ENCODE measurements at places on chromosomes 4 and X.

DNA sequence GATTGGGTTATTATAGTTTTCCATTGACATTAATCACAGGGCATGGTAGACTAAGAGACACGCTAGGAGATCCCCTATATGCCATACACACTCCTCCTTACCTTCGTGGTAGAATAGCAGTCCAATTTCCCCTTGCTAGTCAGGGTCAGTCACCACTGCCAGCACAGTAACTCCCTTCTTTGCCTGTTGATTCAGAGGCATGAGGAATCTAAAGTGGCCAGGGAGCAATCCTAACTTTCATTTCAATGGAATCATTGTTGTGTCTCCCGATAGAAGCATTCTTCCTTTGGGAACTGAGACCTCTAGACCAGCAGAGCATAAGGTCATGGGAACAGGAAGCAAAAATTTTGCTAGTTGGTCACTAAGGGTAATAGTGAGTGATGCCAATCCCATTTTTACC is 51.1 kb downstream of the COL25A1 start:
- no peak for DNase-seq

DNA sequence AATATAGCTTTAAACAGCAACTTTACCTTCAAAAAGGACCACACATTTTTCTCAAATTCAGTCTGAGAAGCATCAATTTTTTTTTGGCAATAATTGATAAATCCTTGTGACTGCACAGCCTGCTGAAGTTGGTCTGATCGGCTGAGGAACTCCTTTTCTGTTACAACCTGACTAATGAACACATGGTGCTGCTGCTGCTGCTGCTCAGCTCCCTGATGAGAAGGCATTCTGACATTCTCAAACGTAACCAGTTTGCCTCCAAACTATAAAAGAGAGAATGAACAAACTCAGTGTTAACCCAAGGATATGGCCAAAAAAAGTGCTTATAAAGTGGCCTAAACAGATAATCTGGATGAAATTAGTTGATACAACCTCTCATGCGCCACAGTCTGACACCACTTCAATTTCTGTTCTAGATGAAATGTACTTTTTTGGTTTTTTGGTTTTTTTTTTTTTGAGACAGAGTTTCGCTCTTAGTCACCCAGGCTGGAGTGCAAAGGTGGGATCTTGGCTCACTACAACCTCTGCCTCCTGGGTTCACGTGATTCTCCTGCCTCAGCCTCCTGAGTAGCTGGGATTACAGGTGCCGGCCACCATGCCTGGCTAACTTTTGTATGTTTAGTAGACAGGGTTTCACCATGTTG is 26.5 kb downstream of the SEC31A start:
- DNase-seq: no peak

- DNase-seq: no peak
These were observed 11.8 kb downstream of the CTSO start for GRCh38 chr4:155941820-155942219.

DNA sequence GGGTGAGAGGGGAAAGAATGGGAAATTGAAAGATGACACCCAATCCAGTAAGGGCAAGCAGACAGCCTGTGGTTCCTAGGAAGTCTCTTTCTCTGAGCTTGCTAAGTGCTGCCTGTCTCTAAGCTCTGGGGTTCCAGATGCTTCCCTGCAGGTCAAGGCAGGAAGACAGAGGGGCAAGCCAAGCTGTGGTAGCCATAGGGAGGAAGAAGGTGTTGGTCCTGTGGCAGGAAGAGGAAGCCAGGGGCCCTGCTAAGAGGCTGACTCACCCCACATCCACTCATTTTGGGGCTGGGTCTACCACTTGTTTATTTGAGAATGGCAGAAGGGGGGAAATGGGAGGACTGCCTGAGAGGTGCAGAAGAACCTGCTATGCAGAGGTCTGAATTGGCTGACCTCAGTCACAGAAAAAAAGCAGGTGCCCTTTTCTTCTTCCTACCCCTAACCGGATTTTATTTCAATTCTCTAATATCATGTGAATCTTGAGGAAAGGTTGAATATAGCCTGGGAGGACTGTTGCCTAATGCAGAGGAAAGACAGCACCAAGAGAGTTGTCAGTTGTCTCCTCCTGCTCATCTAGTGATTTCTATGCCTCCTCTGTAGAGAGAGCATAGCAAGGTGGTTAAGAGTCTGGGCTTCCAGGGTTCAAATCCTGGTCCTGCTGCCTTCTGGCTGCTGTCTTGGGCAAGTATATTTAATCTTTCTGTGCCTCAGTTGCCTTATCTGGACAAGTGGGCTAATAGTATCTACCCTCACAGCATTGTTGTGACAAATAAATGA is 27.4 kb downstream of the HOPX start:
- DNase-seq: no peak

- DNase-seq: no peak
These were observed 49.0 kb downstream of the PRDM5 start for GRCh38 chr4:120873554-120873953.

DNA sequence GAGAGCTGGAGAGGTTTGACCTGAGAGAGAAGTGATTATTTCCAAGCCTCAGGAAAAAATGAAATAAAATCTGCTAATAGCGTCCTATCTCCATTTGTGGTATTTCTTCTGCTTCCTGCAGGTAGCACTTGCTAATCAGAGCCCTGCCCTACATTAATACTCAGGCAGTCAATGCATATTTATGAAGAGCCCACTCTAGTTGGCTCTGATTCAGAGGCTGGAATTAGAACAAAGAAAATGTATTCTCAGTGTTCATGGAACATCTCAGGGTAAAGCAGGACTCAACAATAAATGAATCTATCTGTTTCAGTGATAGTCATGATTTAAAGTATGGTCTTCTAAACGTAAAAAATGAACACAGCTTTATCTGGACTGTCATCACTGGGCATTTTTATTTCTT is 1.4 kb upstream of the ATP8A1 start:
- DNase-seq: no peak

DNA sequence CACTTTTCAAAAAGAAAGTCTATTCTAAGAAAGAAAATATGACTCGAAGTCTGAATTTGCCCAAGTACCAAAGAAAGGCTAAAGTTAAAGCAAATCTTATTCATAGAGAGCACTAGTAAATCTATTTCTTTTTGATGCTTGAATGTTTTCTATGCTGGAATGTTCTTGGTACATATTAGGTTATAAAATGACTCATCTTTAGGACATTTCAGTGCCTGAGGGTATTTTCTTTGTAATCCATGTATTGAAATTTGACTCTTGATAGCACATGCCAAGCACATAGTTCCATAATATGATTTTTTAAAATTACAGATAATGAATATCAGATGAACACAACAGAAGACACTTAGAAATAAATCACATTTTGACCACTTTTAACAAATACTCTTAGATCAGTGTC is 232.8 kb downstream of the TRIML1 start:
- DNase-seq: peak; percentile 65

DNA sequence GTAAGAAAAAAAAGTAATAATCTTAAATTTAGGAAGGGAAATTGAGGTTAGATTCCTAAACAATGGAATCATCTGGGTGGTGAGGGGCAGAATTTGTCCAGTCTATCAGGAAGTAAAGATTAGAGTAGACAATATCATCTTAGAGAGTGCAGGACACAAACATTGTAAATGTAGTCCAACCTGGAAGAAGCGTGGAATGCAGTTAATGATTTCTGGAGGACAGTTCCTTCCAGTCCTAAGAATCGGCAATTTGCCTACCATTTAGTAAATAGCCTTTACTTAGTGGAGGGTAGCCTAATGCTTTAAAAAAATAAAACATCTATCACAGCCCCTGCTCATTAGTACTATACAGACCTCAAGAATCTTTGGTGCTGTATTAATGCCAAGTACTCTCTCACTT is 147.5 kb upstream of the TTC29 start:
- DNase-seq: no peak

DNA sequence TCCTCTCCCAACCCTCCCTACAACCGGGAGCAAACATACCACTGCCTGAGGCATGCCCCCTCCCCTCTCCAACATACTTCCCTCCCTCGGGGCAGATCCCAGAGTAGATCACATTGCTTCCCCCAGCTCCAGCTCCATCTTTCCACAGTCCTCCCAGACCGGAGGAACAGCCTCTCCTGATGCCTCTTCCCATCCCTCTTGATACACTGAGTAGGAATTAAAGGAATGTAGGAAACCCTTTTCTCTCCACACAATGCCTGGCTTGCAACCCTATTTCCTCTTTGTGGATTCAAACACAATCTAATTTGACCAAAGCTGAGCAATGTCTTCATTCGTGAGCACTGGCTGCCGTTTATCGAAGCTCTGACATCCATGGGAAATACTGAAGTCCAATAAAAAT is 339.8 kb downstream of the BCOR start:
- DNase-seq: peak; percentile 82

DNA sequence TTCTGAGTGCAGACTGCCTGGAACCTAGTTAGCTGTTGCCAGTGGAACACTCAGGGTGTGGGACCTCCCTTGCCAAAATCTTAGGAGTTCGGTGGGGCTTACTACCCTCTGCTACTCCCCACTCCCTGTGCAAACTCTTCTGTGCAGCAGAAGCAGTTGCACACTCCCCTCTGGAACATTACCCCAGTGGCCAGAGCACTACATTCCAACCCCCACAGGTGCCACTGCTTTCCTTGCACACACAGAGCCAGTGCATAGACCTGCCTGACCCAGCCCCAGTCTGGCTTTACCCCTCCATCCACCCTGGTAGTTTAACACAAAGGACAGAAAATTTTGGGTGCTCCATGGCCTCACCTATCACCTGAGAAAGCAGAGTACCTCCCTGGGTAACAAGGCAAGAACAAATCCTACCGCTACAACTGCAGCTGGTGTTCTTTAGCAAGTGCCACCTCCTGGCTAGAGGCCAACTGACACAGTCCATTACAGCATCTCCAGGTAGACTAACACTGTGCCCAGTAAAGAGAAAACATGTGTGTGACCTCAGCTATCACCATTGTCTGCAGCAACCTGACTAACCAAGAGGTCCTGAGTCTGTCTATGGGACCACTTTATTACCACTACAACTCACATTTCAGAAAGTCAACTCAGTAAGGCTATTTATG is 11.5 kb upstream of the RASSF6 start:
- DNase-seq: no peak

DNA sequence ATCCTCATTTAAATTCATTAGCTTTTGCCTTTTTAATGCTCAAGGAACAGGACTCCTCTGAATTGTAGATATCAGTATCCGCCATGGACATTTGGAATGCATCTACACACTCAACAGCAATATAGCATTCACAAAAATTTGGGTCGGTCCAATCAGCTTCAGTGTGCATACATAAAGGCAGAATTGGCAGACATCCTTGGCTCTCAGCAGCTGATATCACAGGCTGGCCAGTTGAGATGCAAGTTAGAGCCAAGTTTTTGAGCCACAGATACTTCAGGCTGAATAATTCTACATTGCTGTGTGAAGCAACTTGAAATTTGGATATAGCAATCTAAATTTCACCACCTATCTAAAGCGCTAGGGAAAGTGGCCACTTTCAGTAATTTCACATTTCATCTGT is 821.1 kb downstream of the PCDH19 start:
- no peak for DNase-seq

DNA sequence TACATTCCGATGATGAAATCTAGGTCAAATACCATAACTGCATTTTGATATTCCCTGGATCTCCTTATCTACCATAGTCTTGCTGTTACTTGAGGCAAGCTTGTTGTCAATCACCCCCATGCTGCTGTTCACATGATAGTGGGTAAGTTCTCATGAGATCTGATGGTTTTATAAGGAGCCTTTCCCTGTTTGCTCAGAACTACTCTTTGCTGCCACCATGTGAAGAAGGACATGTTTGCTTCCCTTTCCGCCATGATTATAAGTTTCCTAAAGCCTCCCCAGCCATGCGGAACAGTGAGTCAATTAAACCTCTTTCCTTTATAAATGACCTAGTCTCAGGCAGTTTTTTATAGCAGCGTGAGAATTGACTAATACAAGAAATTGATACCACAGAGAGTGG is 432.0 kb downstream of the GLUD2 start:
- DNase-seq: no peak

DNA sequence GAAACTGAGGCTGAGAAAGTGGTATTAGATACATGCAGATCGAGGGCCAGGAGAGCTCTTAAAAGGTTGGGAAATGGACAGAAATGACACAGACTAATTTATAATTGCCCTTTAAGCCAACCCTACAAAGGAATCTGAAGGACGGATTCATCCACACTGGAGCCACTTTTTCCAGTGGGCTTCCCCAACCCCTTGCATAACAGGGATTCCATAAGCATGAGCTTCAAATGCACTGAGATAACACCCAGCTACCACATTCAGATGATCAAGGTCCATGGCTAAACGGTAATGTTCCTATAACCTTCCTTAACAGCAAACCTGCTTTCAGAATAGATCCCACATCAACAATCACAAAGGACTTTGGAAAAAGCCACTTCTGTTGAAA is 34.2 kb downstream of the PLAC1 start:
- peak; percentile 51 for DNase-seq

DNA sequence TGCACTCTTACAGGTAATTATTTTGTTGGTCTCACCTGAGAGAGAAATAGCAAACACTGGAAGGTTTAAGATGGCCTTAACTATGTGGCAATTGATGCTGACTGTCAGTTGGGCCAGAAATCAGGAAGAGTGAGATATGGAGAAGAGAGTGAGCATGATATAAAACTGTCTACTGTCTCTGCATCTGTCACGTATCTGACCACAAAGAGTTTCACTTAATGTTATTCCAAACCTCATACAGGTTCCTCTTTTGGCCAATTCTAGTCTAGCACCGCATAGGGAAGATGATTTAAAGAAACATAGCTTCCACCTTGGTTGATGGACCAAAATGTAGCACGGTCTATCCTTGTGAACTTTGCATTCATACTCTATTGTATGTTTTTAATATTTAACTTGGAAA is 381.0 kb upstream of the BOD1L1 start:
- DNase-seq: no peak

DNA sequence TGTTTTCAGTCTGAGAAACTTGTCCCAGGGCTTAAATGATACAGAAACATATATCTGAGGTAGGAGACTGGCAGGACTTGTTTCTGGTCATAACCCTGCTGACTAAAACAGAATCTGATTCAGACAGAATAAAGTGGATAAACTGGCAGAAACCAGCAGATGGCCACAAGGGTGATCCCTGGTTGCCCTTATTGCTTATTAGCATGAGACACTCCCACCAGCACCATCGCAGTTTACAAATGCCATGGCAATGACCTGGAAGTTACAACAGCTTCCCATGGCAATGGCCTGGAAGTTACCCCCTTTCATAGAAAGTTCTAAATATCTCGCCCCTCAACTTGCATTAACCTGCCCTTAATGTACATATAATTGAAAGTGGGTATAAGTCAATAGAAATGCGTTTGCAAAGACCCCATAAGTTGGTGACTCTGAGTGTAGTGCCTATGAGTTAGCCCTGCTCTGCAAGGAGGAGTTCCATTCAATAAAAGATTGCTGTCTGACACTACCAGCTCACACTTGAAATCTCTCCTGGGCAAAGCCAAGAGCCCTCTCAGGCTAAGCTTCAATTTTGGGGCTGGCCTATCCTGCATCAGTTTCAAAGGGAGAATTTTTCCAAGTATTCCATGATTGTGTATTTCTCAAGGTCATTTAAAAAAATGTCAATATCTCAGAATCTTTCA is 52.9 kb upstream of the PAGE5 start:
- no peak for DNase-seq
